ENCODE measurements at places on chromosomes 1 and 21. TPM values are rescaled to one million over a fixed set of nuclear protein-coding genes. Genes with fewer than 3 reads are reported as not detected.

GRCh38 chr1:160608057-160608456, 28.8 kb upstream of the CD84 start:
- DNase-seq: no peak

The CNR2 gene
- total RNA-seq: 0.25 TPM

DNA sequence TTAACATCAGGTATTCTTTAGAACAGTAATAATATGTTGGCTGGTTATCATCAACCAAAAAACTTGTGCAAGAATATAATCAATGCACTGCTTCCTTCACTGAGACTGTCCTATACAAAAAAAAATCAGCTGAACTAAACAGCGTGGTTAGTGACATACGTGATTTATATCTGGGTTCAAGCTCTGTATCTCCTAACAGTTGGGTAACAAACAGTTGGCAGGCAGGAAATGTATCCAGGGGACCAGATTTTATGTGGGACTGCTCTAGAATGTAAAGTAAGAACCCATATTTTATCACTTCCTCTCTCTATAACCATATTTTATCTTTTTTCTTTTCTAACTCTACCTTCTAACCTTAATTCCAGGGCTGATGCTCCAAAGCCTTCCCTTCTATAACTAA, 8.0 kb downstream of the ACBD6 start:
- DNase-seq: no peak

- DNase-seq: no peak
These were observed 60.0 kb upstream of the ROR1 start for GRCh38 chr1:63713627-63714481.

The MMEL1 gene
- total RNA-seq: 3.1 TPM

GRCh38 chr1:222910699-222911098, 95.9 kb downstream of the DISP1 start:
- no peak for DNase-seq

The LRRC38 gene
- total RNA-seq: not detected

DNA sequence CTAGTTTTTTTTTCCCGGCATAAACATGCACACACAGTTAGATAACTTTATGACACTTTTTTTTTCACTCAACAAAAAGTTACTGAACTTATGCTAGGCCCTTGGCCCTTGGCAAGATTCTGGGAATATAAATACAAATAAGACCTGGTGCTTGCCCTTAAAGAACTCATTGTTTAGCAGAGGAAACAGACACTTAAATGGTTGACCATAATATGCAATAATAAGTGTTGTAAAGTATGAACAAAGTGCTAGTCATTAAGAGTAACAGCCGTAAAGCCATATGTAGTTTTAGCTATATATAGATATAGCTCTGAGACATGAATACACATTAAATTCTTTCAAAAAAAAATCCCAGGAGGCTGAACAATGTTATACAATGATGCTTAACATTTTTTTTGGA, 198.3 kb downstream of the CYYR1 start:
- DNase-seq: no peak

The UBAP2L gene
- total RNA-seq: 183 TPM

The LORICRIN gene
- total RNA-seq: not detected

- DNase-seq: no peak
These were observed 2.9 kb downstream of the CD164L2 start for GRCh38 chr1:27380224-27380623.

The ORC1 gene
- total RNA-seq: 51.8 TPM

The CYP4Z1 gene
- total RNA-seq: not detected

GRCh38 chr1:245235156-245235555, 80.4 kb downstream of the KIF26B start:
- DNase-seq: no peak

DNA sequence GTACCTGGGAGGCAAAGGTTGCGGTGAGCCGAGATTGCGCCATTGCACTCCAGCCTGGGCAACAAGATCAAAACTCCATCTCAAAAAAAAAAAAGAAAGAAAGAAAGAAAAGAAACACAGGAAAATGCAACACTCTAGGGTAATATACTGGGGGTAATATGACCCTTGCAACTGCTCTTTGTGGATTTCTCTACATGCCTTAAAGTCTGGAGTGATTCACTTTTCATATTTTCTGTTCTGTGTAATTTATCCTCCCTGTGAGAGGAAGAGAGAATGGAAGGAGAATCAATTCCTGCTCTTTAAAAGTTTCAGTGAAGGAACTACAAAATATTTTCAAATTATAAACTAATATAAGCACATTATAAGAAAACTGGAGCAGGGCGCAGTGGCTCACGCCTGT, 22.7 kb downstream of the RIT1 start:
- no peak for DNase-seq

- DNase-seq: peak; percentile 75
These were observed 10.0 kb upstream of the MORC3 start for GRCh38 chr21:36310016-36310415.

DNA sequence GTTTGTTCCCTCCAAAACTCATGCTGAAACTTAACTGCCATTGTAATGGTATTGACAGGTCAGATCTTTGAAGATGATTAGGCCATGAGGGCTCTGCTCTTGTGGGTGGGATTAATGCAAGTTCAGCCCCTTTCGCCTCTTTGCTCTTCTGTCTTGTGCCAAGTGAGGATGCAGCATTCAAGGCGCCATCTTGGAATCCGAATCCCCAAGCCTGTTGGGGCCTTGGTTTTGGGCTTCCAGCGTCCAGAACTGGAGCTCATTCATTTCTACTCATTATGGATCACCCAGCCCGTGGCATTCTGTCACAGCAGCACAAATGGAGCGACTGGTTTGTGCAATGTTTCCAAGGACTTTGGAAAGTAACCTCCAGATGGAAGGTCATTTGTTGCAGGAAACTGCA, 5.6 kb downstream of the TTC34 start:
- DNase-seq: no peak

- no peak for DNase-seq
These were observed 109.6 kb upstream of the GJB5 start for GRCh38 chr1:34645109-34645688.

The ARF1 gene
- 350 TPM for total RNA-seq

DNA sequence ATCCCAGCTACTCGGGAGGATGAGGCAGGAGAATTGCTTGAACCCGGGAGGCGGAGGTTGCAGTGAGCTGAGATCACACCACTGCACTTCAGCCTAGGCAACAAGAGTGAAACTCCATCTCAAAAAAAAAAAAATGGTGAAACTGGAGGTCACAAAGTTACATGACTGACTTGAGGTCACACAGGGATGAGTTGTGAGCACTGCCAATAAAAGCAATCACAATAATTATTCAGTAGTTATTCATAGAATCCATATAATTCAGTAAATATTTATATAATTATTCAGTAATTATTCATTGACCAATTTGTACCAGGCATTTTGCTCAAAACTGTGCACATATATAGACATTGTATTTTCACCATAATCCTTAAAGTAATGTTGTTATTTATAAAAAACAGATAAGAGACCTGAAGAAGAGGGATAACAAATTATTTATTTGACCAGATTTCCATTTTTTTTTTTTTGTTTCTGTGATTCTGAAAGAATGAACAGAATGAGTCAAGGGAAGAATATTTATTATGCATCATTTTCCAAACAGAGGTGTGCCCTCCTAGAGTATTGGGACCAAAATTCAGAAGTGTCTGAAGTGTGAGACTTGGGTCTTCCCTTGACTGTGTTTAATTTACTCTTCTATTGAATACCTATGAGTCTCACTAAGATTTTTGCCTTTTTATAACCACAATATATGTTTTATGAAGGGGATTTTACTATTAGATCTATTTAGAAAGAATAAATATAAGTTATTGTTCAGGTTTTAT, 43.0 kb downstream of the PRKAB2 start:
- DNase-seq: no peak

DNA sequence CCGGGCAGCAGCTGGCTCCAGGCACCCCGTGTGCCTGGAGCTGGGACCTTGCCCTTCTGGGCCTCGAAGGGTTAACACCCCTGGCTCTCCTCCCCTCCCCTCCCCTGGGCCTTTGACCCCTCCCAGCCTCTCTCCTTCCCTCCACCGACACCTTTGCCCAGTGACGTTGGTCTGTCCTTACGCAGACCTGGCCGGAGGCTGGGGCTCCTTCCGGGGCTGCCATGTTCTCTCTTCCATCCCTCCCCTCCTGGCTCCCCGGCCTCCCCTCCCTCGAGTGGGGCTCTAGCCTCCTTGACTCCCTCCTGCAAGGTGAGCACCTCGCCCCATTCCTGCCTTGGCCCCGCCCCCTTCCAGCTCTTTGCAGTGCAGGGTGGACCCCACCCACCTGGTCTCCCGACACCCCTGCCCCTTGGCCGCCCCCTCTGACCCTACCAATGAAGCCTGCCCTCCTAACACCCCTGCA, at the start of gene TMEM82:
TMEM82 (plus strand) TSS at position 161 of the 463 bp plus-strand sequence; CDS start at position 222, 61 bp downstream.
- no peak for DNase-seq

The ASPM gene
- total RNA-seq: 37.1 TPM

DNA sequence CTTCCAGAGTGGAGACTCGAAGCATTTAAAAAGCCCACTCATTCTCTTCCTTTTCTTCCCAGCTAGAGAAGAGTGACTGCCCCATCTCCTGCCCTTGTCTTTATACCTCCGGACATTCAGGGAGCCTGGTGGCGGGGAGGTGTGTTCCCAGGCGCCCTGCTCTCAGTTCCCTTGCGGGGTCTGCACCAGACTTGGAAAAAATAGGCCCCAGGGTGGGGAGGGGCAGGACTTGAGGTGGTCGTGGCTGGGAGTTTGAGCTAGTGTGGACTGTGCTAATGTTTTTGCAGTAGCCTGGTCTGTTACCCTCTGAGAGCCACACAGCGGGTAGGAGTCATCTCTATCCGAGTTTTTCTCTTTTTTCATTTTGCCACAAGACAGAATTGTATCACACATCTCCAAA, 139.1 kb downstream of the PEX14 start:
- no peak for DNase-seq

GRCh38 chr1:30899577-30900389, 8.8 kb downstream of the SDC3 start:
- DNase-seq: no peak

- no peak for DNase-seq
These were observed 9.3 kb downstream of the MPZ start for GRCh38 chr1:161300478-161300877.

GRCh38 chr1:183093786-183094298, 70.6 kb downstream of the LAMC1 start:
- no peak for DNase-seq
